Stimulated activated CD4-positive, alpha-beta T cell treated with anti-CD3 and anti-CD28 coated beads, Interleukin-12 subunit alpha, Interleukin-12 subunit beta, amount 100 ng/mL, for 24 hours (primary cell): ENCODE measurements at places on chromosomes 4 and X.

GRCh38 chrX:34778916-34779315 lies 121.8 kb upstream of the TMEM47 start:
- DNase-seq: no peak

DNA sequence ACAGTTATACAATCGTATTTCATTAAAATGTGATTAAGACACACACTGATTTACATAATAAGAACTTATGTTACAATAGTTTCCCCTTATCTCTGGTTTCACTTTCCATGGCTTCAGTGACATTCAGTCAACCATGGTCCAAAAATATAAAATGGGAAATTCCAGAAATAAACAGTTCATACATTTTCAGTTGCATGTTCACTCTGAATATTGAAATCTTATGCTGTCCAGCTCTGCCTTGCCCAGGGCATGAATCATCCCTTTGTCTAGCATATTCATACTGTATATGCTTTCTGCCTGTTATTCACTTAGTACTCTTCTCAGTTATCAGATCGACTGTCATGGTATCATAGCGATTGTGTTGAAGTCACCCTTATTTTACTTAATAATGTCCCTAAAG lies 173.8 kb upstream of the DCAF12L2 start:
- no peak for DNase-seq

DNA sequence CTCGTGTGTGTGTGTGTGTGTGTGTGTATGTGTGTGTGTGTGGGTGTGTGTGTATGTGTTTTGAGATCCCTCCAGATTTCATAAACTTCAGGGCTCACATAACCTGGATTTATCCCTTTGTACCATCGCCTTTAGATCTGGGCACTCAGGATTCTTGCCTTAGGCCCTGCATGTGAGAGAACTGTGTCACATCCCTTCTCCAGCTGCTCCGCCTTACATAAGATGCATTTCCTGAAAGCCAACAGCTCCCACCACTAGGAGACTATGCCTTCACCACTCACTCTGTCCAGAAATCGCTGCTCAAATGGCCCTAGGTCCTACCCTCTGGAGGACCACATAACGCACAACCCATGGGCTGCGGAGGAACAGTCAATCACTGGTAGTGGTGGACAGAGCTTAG lies 348.8 kb downstream of the CCSER1 start:
- no peak for DNase-seq

GRCh38 chr4:20760053-20760452 lies 59.8 kb downstream of the PACRGL start:
- no peak for DNase-seq

DNA sequence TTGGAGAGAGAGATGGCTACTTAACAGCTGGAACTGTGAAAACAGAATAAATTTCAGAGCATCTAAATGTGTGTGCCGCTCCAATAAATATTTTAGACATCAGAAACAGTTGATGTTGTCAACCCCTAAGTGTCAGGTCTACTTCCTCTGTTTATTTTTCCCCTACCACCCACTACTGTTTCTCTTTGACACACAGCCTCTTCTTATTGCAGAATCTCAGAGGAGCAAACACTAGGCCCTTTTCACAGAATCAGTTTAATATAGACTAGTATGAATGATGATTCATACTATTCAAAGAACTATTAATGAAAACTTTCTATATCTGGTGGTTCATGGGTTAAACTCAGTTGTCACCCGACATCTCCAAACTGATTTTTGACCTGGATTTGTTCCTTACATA lies 33.9 kb downstream of the NAA11 start:
- no peak for DNase-seq

DNA sequence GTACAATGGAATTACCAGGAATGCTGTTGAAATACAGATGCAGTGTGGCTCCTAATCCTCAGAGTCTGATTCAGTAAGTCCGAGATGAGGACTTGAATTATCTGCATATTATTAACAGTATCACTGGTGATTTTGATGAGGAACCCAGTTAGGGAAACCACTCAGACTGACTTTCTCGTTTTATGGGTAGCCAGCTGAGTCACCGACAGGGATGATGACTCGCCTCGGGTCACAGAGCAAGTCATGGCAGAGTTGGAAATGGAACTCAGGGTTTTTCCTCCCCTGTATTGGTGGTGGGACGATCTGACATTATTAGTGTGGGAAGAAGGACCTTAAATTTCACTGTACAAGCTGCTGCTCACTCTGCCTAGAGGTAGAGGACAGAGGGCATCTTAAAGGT lies 51.3 kb downstream of the RTL9 start:
- no peak for DNase-seq

GRCh38 chr4:33975995-33976394 lies 2268.3 kb downstream of the ARAP2 start:
- no peak for DNase-seq

DNA sequence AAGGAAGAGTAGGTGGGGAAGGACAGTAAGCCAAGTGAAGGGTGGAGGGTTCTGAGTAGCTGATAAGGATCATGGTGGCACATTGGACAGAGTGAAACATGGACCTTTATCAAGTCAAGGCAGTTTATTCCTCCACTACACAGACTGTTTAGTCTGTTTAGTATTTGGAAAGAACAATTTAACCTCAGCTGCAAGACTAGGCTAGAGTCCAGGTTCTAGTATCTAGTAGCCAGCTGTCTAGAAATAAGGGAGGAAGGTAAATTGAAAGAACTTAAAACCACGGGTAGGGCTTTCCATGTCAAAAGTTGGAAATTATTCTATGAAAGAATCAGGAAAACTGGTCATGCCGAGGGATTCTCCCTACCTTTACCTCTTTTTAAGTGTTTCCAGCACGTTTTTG lies 140.1 kb upstream of the MED14 start:
- DNase-seq: no peak

GRCh38 chr4:39947417-39947816 lies 30.3 kb downstream of the PDS5A start:
- DNase-seq: no peak

- no peak for DNase-seq
These were observed 101.3 kb upstream of the VAMP7 start for GRCh38 chrX:155779831-155780230.

DNA sequence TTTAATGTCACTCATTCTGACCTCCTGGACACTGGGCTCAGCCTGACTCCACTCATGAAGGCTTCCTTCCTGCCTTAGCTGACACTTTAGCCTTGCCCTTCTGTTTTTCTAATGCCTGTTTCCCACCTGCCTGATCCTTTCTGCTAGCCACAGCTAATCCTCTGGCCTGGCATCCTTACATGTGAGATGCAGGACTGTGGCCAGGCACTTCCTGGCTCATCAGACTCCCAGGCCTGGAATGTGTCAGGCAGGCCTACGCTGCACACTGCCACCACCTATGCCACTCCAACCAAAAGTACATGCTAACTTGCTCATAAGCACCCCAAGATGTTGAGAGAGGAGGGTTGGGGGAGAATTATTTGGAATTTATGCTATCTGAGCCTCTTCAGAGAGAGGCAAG lies 138.8 kb upstream of the NALF2 start:
- DNase-seq: no peak

- no peak for DNase-seq
These were observed 101.7 kb downstream of the GATB start for GRCh38 chr4:151658959-151659600.

DNA sequence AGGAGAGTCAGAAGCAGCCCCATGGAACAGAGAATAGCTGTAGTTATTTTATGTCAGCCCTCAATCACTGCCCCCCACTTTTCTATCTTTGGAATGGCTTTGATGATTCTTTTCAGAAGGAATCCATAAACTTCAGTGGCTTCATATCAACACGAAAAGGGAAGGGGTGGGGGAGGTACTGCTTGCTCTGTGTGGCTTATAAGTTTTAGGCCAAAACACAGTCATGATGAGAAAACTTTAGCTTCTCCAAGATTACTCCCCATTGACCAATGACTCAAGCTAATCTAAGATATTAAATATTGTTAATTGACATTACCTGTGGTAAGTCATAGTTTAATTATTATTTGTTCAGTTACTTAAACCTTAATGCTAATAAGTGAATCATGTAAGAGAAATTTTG lies 669.6 kb upstream of the FAM241A start:
- DNase-seq: no peak

DNA sequence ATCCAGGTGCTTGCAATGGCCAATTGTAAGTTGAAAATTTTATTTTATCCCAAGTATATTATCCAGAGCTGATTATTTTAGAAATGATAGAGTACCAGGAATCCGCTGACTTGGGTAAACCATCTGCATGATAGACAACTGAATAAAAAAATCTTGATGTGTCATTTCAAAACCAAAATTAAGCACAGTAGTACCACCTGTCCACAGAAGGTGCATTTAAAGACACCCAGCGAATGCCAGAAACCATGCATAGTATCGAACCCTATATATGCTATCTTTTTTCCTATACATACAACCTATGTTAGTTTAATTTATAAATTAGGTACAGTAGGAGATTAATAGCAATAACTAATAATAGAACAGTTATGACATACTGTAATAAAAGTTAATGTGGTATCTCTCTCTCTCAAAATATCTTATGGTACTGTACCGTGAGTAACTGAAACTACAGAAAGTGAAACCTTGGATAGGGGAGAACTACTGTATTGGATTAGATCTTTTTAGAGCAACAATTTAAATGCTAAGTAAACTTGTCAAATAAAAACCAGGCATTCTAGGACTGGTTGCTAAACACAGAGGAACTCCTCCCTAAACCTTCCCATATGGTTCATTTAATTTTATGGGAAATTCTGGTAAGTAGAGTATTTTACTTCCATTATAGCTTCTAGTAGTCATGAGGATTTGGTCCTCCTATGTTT lies 6.2 kb downstream of the NEIL3 start:
- no peak for DNase-seq

GRCh38 chr4:19438233-19438632 lies 813.5 kb upstream of the SLIT2 start:
- no peak for DNase-seq

- no peak for DNase-seq
These were observed 29.7 kb downstream of the BMX start for GRCh38 chrX:15530318-15530717.

DNA sequence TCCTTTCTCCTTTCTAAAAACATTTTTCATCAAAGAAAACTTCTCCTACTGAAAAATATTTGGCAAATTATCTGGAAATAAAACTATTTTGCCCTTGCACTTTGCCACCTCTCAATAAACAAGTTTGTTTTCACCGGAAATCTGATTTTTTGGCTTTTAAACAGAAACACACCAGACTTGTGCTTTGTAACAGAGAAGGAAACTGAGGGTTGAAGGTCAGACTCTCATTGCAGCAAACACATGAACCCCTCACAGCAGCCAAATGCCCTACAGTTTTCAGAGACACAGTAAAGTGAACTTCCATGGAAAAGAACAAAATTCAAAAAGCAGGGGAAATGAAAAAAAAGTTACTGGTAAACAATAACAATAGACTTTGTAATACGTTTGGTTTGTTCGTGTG lies 95.6 kb upstream of the WDR17 start:
- no peak for DNase-seq
